ENCODE measurements at places on chromosomes 3 and 15. TPM values are rescaled to one million over a fixed set of nuclear protein-coding genes. Genes with fewer than 3 reads are reported as not detected.

Gene PAK2
- 34.5 TPM for total RNA-seq

Gene PTX3
- total RNA-seq = 22.5 TPM

Gene HES1
- total RNA-seq = 5.8 TPM

Gene ITGA11
- 159 TPM for total RNA-seq

Gene GALNT15
- total RNA-seq = 8.4 TPM

Measured in fibroblast of villous mesenchyme (primary cell).